LoVo (cell line): ENCODE measurements at places on chromosomes 16 and 17.

DNA sequence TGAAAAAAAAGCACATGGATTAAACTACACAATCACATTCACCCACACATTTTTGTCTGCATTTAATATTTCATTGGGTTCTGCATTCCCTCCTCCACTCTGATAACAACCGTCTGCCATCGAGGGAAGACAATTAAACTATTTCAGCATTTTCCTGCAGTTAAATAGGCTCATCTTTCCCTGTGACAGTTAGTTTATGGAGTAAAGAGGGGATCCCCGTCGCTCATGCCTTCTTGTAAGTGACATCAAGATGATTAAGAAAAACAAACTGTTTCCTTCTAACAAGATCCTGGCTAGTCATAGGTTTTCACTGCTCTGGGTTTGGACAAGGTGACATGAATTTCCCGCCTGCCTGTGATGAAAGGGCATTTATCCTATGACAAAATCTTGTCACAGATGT lies 98.0 kb upstream of the DYNLRB2 start:
- DNase-seq, result no peak

- no peak for DNase-seq
These were observed 11.9 kb downstream of the SCGB1C2 start for GRCh38 chr17:149231-149630.

DNA sequence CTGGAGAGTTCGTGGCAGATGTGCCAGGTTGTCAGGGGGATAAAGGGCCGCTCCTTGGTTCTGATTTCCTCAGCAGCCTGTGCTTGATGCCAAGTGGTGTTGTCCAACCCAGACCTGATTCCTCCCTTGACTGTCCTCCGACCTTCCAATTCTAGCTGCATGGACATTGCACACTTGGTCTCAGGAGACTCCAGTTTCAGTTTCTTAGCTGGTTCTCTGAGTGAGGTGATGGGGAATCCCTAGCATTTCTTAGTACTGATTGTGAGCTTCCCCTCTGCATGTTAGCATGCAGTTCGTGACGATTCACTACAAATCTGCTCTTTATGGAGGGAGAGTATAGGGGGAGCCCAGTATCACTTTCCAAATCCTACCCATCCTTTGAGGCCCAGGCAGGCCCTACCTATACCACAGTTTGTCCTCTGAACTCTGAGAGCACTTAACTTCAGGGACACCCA lies 12.4 kb upstream of the CCR7 start:
- DNase-seq, result no peak

DNA sequence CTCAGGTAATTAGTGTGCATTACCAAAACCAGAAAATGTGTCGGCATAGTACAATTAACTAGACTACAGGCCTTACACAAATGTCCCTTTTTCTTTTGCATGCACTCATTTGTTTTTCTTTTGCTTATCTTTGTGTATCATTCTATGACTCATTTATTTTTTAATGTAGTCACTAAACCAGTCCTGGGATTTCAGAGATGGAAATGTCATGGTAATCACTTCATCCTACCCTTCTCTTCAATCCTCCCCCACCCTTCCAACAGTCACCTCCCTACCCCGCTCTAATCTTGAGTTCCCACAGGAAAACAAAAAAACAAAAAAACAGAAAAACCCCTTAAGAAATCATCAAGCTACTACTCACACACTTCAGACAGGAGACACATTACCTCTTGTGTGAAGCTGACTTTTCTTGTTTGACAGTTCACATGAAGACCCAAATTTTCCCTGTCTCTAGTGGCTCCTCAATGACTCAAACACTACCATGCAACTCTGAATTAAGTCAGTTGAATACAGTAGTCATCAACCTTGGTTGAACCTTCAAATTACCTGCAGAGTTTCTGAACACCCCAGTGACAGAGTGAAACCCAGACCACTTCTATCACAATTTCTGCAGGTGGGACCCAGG lies 242.4 kb upstream of the SALL1 start:
- no peak for DNase-seq

GRCh38 chr16:58459344-58460218 lies 40.4 kb upstream of the NDRG4 start:
- DNase-seq, result peak; percentile 41

GRCh38 chr17:59676716-59677115 lies 30.5 kb downstream of the PTRH2 start:
- DNase-seq, result no peak

GRCh38 chr16:907842-908241 lies 62.9 kb downstream of the LMF1 start:
- no peak for DNase-seq

DNA sequence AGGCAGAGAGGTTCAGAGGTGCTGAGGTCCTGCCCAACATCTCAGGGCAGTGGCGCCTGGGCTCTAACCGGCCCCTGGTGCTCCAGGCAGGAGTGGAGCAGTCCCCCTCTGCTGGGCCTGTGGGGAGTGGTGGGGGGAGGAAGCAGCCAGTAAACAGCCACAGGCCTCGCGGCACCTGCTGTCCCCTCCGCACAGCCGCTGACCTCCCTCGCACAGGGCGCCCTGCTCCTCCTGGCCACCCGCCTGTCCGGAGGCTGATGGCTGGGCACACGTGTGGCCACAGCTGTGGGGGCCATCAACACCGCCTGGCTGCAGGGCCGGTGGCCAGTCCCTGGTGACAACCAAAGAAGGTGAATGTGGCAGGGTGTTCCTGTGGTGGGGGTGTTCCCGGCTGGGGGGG lies 36.8 kb upstream of the PABPN1L start:
- DNase-seq, result no peak

GRCh38 chr17:39364236-39365025 lies 37.0 kb downstream of the FBXL20 start:
- DNase-seq, result no peak

DNA sequence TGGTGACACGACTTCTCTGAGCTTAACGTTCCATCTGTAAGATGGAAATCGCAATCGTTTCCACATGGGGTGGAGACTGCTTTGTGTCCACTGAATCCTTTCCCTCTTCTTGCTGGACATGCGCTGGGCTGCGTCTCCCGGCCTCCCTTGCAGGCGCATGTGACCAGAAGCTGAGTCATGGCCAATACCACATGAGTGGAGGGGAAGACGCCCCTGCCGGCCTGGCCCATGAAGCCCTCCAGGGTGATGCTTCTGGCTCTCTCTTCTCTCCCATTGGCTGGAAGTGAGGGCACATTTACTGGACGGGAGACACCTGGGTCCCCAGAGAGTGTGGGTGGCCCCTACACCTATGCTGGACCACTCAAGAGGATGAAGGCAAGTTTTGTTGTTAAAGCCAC lies 71.1 kb downstream of the DYNLRB2 start:
- no peak for DNase-seq

- no peak for DNase-seq
These were observed 11.4 kb downstream of the CTNS start for GRCh38 chr17:3647769-3648555.

DNA sequence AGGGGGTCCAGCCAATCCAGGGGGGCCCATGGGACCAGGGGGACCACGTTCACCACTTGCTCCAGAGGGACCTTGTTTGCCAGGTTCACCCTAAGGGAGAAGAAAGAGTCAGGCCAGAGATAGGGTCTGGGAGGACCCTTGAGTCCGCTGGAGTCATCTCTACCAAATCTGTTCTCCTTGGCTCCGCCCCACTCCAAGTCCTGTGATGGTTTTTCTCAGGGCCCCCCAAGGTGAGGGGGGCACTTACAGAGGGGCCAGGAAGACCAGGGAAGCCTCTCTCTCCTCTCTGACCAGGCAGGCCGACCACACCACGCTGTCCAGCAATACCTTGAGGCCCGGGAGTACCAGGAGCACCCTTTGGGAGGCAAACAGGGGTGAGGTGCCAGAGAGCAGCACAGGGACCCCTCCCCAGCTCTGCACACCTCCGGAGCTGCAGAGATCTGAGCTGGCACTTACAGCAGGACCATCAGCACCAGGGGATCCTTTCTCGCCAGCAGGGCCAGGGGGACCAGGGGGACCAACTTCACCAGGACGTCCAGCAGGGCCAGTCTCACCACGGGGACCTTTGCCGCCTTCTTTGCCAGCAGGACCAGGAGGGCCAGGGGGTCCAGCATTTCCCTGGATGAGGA lies 12.4 kb downstream of the COL1A1 start:
- DNase-seq, result no peak

GRCh38 chr17:73118951-73119391 lies 26.5 kb upstream of the SLC39A11 start:
- DNase-seq, result no peak

DNA sequence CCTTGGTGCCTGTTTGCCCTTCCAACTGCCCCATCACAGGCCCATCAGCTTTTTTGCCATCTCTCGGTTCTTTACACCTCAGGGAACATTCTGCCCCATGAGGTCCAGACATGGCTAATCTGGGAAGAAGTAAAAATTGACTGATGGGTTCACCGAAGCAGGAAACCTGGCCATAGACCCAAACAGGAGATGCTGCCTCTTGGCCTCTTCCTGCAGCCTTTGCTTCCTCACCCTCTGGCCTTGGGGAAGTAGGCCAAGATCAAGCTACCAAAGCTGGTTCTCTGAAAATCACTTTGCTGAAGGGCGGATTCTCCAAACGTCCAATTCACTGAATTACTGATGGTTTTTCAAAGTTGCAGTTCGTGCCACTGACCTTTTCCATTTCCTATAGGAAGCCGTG lies 56.1 kb downstream of the ARSG start:
- no peak for DNase-seq

- DNase-seq, result no peak
These were observed 30.3 kb downstream of the LYRM9 start for GRCh38 chr17:27862840-27863239.

- no peak for DNase-seq
These were observed 11.2 kb downstream of the P2RX1 start for GRCh38 chr17:3905017-3905520.

GRCh38 chr17:7478276-7479212 lies 887 bp downstream of the ZBTB4 start:
- DNase-seq, result no peak

- DNase-seq, result no peak
These were observed 789.4 kb upstream of the KIF2B start for GRCh38 chr17:53033297-53033696.

GRCh38 chr17:30401097-30401496 lies 22.4 kb downstream of the CPD start:
- DNase-seq, result no peak

DNA sequence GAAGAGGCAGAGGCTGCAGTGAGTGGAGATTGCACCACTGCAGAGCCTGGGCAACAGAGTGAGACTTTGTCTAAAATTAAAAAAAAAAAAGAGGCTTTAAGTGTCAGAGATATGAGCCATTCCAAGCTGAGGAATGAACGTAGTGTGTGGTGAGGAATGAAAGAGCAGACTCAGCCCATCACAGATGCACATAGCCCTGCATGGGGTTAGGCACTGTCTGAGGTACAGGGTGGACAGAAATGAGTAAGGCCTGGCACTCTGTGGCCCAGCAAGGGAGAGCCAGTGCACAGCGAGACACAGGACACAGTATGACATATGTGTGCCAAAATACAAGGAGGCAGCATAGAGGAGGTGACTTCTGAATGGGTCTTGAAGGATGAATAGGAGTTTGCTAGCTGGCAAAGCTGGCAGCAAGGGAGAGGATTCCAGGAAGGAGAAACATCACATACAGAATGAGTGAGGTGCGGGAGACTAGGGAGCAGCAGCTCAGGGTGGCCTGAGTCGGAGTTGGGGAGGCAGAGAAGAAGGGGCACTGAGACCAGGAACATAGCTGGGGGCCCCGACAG lies 8.7 kb upstream of the ZNF469 start:
- no peak for DNase-seq

- no peak for DNase-seq
These were observed 21.8 kb upstream of the ZNHIT3 start for GRCh38 chr17:36464765-36465088.

DNA sequence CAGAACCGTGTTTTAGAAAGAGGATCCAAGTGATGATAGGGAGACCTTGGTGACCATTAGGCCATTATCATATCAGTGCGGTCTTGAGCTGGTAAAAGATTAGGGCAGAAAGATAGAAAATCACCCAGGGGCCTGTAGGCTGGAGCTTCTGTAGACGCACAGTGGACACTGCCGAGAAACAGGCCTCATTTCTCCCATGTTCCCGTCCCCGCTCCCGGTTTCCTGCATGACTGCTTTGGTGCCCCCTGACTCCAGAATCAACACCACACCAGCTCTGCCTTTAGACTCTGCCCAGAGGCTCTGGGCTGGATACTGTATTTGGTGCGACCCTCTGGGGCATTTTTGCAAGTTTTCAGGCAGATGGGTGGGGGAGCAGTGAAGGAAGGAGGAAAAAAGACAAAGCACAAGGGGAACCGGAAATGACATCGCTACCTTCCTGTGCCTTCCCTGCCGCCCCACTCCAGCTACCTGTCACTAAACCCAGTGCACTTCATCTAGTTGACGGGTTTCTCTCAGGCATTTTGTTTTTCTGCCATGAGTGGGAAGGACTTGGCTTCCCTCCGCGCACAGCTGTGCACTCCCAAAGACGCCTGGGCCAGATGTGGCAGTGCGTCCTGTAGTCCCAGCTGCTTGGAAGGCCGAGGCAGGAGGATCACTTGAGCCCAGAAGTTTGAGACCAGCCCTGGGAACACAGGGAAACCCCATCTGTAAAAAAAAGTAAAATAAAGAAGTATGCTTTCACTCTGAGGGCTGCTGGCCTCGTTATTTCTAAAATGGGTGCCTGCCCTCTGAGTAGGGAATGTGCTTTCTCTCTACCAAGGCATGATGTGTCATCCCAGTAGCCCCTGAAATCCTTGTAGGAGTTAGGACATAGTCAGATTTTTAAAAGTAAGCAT lies 214.1 kb downstream of the RPTOR start:
- no peak for DNase-seq

DNA sequence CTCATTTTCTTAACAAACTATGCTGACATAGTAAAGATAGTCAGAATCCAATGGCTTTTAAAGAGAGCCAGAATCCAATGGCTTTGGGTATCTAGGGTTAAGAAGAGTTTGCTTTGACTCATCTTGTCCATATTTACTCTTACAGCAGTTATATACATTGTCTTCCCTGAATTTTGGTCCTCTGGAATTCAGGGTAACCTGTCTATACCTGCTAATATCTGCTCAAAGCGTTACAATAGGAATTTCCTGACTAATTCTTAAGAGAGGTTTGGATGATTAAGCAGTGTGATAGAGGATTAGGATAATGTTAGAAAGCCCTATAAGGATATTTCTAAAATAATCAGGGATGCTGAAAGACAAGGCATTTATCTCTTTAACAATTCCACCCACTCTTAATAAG lies 2.0 kb upstream of the CDH8 start:
- DNase-seq, result no peak

GRCh38 chr16:85046472-85046916 lies 18.9 kb downstream of the KIAA0513 start:
- DNase-seq, result no peak
